ENCODE measurements at places on chromosomes 5 and 9.

GRCh38 chr5:93572608-93573353 lies 8.2 kb downstream of the NR2F1-AS1 start:
- DNase-seq = no peak

- no peak for DNase-seq
Measured at GRCh38 chr9:136197084-136197875, 7.6 kb downstream of the LHX3 start.

GRCh38 chr9:105064248-105065097 lies 136.5 kb upstream of the ABCA1 start:
- no peak for DNase-seq

GRCh38 chr5:78979909-78980308 lies 5.2 kb downstream of the ARSB start:
- no peak for DNase-seq

- no peak for DNase-seq
Measured at GRCh38 chr9:83966209-83966582, 13.8 kb downstream of the HNRNPK start.

GRCh38 chr9:72615931-72616330 lies 94.5 kb downstream of the TMC1 start:
- DNase-seq = no peak

GRCh38 chr5:146751054-146751453 lies 127.5 kb downstream of the PPP2R2B start:
- no peak for DNase-seq

DNA sequence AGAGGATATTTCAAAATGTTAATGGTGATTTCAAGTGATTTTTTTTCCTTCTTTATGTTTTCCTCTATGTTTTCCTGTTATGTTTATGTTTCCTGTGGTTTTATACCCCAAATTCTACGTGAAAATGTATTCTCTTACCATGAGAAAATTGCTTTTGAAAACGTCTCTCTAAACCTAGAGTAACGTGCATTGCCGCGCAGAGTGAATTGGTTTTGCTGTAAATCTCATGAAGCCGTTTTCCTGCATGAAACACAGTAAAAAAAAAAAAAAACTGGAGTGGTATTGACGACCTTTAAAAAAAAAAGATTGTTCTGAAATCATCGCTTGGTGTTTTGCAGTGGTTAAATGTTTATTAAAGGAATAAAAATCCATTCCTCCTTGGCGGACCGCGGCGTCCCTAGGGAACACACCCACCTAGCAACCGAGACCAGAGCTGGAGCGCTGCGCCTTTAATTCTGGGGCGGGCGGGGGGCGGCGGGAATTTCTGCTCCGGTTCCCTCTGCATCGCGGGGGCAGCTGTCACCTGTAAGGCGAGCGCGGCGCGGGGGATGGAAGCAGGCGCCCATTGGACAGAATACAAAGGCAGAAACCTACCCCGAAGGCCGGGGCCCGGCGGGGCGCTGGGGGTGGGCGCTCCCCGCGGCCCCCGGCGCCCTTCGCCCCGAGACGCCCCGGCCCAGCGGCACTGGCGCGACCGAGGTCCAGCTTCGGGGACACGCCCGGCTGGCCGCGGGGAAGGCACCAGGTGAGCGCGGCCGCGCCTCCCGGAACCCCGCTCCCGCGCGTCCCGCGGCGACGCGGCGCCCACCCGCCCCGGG lies at the start of gene SOWAHA:
TSS of gene SOWAHA (plus strand) at position 522 of the 818 bp plus-strand sequence. CDS start 320 bp downstream, outside the sequence.
- no peak for DNase-seq

DNA sequence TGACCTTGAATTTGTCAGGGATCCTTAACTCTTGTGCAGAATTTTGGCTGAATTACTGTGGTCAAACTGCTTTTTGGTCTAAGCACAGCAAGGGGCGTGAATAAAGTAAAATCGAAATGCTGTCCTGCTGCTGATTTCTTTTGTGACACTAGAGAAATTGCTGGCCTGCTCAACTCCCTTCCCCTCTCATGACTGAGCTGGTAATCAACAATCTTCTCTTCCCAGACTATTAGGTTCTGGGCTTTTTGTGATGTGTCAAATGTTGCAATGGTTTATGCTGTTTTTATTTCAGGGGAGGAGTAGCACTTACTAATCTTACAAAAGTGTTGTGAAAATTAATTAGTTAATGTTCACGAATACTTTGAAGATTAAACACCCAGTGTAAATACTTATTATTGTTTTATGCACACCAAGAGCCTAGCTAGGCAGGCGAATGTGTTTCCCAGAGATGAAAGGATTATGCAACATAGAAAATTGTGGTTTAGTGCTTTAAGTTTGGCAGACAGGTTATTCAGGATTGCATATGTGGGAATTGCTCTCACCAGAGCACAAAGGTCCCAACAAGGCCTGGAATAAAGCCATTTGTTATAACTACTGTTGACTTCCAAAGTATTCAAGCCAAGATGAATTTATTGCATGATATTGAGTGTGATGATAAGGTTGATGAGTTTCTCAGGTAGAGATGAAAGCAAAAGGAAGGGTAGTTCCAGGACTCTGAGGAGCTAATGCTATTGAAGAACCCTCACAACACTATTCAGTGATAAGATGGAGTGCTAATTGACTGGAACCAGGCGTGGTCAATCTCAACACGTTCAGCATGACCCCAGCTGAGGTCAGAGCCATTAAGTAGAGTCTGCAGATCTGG lies 280.7 kb upstream of the ZNF608 start:
- no peak for DNase-seq

DNA sequence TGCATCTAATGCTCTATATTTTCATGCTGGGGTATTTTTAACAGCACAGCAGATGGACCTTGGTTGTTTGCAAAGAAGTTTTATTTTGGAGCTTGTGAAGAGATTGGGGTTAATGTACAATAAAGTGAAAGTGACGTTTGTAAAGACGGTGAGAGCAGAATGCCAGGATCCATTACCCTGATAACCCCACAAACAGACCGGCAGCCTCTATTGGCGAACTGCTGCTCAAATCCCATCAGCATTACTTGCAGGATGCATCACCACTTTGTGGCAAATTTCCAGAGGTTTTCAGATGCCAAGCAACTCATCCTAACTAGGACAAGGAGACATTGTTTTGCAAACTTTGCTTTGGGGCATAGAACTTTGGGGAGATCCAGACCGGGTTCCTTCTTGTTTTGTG lies 383.3 kb upstream of the ZNF462 start:
- no peak for DNase-seq

DNA sequence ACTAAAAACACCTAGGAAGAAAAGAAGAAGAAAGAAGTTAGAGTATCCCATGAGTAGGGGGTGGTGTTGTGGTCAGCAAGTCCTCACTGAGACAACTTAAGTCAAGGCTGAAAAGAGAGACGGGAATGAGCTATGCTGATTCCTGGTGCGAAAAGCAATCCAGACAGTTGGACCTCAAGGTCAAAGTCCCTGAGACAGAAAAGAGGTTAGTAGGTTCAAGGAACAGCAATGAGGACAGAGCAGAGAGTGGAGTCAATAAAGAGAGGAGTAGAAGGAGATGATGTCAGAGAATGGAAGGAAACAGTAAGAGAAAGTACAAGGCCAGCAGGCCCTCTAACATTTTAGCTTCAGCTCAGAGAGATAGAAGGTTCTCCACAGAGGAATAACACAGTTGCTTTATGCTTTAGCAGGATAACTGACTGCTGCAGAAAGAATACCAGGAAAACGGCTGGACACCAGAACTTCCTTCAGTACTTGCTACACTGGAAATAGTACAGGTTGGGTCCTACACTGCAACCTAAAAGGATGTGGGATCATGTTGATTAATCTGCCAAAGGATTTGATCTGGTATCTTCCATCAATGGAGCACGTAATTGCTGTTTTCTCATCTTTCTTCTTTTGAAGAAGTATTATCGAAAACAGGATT lies 43.6 kb downstream of the GNAQ start:
- DNase-seq = no peak

GRCh38 chr5:133969654-133970324 lies 1.4 kb upstream of the C5orf15 start:
- no peak for DNase-seq

- no peak for DNase-seq
Measured at GRCh38 chr5:178177569-178177968, 9.6 kb downstream of the GMCL2 start.

DNA sequence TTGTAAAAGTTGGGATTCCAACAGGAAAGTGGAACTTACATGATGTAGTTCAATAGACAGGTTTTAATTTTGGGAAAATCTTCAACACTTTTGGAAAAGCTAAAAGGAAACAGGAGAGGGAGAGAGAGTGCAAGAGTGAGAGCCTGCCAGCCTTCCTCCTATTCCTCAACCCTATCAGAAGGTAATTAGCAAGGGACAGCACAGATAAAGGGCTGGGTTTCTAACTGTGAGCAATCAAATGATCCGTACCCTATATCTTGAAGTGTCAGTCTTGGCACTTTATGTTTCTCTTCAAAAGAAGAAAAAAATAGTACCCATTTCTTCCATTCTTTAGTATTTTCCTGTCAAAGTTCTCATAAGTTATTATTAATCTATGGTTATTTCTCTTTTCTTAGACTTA lies 79.4 kb downstream of the FER start:
- DNase-seq = no peak

DNA sequence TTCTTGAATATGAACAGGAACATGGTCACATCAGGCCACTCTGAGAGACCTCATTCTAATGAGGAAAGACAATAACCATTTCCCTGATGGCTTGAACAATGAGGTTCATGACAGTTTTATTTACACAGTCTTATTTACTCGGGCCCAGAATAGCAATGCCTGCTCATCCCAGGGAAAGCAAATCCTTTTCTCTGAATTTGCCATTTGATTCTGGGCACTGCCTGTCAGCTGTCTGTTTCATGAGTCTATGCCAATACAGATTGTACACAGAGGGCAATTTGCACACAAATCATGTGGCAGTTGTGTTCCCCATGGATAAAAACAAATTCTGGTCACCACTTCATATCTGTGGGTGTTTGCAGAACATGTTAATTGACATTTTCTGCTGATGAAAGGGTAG lies 492.5 kb downstream of the ACTL7B start:
- no peak for DNase-seq

DNA sequence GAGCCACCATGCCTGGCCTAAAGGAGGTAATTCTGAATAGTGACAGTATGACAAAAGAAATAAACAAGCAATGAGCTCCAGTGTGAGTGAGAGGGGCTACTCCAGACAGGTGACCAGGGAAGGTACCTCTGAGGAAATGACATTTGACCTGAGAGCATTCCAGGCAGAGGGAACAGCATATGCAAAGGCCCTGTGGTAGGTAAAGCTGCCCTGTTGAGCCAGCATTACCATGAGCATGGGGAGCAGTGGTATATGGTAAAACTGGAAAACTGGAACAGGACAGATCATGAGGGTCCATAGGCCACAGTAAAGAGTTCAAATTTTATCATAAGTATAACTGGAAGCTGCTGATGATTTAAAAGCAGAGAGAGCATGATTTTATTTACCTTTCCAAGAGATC lies 6.0 kb upstream of the SFXN1 start:
- no peak for DNase-seq

DNA sequence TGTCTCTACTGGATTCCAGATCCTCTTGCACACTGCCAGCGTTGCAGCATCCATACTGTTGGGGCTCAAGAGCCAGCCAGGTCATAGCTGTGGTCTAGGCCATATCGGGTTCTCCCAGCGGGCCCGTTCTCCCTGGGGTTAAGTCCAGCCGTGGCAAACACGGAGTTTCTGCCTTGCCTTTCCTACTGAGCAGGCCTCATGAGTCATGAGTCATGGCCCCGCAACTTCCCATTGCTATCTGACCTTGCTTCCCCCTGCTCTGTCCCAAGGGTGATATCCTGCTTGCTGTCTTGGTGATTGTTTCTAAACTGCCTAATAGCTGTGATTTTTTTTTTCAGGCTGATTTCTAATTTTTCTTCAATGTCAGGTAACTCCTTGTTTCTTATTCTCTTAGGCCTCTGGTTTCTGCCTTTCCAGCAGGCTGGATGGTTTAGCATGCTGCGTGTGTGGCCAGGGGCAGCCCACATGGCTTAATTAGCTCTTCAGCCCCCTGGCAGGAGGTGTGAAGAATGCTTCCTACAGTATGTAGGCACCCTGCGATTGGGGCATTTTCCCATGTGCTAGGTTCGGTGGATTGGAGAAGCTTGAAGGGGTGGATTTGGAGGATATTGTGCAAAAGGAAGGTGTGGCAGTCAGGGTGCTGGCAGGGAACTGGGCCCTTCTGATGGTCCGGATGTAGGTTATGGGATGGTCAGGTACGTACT lies 18.7 kb downstream of the DAPK1 start:
- DNase-seq = no peak

- no peak for DNase-seq
Measured at GRCh38 chr9:30771760-30772159, 1612.7 kb upstream of the ACO1 start.

DNA sequence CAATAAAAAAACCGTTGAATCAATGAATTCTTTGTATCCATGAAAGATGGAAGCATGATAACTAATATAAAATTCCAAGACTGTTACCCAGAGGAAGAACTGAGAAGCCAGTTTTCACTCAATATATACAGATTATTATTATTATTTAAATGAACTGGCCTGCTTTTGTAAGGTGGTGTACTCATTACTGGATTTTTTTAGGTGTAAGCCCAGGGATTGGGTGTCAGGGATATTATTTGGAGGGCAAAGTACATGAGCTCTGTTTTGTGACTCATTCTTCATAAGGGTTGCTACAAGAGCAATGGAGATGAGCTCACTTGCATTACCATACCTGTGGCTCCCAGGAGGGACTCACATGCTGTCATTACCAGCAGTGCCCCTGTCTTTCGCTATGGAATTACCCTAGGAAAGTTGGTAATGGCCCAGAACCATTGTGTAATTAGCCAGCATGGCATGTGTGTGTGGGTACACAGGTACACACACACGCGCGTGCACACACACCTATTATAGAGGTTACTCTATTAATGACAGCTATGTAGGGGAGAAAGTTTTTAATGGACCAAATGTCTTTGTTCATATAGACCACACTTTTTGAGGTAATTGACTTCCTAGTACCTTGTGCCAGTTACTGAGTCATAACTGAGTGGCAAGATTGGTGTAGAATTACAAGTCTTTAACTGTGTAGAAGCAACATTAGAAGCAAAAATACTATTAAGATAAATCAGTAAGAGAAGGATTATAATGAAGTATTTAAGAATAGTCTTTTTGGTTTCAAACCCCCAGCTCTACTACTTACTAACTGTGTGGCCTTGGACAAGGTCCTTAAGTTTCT lies 143.4 kb downstream of the GDNF start:
- DNase-seq = no peak

DNA sequence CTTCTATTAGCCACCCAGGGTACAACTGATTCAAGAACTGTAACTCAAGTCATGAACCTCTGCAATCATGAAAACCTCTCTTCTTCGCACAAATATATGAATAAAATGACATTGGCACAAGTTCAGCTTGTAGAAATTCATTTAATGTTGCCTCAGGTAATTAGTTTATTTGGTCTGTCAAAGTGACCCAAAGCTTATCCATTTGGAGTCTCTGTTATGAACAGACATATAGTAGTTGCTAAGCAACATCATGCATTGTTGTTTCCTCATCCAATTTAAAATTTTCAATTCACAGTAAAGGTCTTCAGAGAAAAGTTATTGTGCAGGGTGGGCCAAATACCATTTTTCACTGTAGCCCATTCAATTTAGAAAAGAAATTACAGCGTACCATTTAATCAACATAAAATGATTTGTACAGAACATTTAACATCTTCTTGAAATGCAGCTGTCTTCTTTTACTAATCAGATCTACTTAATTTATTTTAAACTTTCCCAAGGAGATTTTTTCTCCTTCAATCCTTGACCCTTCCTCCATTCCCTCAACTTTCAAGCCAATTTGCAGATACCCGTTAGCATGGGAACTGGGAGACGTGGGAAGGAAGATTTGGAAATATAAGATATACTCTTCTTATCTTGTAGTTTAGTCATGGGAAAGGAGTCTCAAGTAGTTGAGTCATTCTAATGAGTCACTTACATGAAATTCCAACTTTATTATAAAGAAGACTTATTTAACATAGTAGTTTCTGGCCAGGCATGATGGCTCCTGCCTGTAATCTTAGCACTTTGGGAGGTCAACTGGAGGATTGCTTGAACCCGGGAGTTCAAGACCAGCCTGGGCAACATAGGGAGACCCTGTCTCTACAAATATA lies 231.3 kb downstream of the ATPSCKMT start:
- DNase-seq = no peak
